GM04503 (cell line): ENCODE measurements at places on chromosomes 5 and 9.

DNA sequence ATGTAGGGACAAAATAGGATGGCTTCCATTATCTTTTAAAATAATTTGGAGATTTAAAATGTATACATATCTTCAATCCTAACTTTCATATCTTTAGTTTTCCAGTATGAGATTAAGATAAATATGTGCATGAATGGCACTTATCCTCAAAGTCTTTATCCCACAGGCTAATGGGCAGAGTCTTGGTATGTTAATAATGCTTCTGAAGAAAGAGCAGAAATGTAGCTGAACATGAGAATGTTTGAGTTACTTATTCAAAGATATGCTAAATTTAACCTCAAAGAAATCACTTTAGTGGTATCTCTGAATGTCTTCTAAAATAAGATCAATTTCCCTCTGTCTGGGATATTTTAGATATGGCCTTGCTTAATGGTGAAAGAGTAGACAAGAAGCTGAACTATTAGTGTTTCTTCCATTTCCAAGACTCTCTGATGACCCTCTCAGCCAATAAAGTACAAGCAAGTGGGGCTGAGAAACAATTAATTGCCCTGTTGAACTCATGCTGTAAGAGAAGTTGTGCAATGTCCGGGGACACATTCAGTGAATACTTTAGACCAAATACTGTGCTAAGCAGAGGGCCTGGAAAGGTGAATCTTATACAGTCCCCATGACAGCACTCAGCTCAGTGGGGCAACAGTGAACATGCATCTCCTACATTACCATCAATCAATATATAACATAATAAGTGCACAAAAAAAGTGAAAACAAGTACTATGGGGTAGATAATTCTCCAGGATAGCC lies 50.0 kb upstream of the ADAMTSL1 start:
- no peak for DNase-seq

DNA sequence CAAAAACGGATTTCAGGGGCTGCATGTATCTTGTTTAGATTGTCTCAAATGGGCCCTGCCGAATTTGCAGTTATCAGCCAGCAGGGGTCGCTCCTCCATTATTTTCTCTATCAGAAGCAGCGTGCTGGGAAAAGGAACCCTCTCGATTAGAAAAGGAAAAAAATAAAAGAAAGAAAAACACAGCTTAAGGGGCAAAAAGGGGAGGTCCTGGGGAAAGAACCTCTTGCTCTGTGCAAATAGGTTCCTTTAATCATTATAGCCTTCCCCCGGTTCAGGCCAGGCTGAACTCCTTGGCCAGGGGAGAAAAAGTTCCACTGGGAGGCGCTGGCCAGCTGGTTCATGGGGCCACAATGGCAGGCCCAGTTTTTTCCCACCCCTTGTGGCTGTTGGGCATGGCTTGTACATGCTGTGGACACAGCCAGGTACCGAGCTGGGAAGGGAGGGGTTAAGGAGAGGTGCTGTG lies 25.0 kb upstream of the CAPSL start:
- no peak for DNase-seq

GRCh38 chr5:749101-749670 lies 35.3 kb downstream of the ZDHHC11B start:
- no peak for DNase-seq

DNA sequence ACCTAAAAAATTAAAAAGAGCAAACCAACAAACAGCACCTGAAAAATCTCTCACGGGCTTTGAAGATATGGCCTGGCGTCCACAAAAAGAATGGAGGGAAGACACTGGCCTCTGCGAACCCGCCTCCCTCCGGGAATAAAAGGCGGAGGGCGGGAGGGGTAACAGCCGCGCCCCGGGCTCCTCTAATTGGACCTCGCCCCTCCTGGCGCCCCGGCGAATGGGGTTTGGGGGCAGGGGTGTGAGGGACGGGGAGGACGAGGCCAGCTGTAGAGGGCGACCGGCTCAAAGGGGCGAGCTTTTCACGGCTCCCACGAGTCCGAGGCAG lies 753 bp downstream of the FANCC start:
- DNase-seq: no peak
